ENCODE measurements at places on chromosomes 16 and 17. TPM values are rescaled to one million over a fixed set of nuclear protein-coding genes. Genes with fewer than 3 reads are reported as not detected.

GRCh38 chr16:27670071-27670810 lies 120.3 kb downstream of the KATNIP start:
- DNase-seq, result no peak

- peak; percentile 24 for DNase-seq
These were observed 100.8 kb downstream of the ABCC12 start for GRCh38 chr16:48054881-48055601.

DNA sequence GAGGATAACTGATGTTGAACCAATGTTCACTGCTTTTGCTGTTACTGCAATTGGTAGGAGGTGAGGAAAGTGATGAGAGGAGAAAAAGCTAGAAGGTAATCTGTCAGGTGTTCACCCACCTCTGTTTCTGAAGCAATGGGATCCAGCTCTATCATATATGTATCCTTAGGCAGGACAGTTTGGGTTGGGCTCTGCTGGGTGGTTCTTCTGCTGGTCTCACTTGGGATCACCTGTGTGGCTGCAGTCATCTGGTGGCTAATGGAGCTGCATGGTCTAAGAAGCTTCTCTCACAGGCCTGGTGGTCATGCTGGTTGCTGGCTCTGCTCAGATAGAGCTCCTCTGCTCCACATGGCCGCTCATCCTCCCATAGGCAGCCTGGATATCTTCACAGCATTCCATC lies 40.2 kb upstream of the ZCCHC14 start:
- no peak for DNase-seq

DNA sequence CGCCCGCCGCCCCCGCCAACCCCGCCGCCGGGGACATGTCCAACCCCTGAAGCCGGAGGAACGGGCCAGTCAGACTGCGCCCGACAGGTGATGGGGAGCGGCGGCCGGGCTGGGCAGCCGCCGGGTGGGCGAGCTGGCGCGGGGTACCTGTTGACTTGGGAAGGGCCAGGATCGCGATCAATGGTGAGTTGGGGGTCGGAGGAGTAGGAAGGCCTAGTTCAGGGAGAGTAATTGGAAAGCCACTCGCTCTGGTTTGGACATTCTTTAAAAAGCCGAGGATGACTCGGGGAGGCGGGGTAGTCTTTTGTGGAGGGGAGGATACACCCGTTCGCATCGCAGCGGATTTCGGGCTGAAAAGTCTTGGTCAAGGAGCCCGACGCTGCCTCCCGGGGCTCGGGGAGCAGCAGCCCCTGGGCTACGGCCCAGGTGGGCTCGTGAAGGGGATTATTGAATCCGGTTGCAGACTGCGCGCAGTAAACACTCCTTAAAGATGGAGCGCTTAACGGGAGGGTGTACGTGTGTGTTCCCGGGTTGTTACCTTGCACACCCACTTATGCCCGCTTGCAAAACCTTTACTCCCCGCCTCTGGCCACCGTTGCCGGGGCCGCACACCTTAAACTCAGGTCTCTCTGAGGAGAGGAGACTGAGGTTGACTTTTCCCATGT lies 123.8 kb downstream of the GOSR1 start:
- no peak for DNase-seq

- DNase-seq, result no peak
These were observed 13.1 kb downstream of the SPATA33 start for GRCh38 chr16:89670496-89671431.

DNA sequence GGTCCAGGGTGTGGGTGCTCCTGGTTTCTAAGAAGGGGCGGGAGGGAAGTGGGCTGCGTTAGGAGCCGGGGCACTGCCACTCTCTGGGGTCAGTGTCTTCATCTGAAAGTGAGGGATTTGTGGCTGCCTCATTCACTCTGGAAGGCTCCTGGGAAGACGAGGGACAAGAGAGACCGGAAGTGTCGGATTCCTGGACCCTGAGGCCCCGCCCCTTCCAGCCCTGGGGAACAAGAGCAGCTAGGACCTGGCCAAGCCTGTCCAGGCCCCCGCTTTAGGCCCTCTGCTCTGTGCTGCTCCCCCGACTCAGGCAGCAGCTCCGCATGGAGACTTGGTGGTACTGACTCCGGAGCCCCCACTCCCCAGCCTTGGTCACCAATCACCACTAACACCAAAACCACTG lies 6.5 kb downstream of the LGALS3BP start:
- DNase-seq, result no peak

DNA sequence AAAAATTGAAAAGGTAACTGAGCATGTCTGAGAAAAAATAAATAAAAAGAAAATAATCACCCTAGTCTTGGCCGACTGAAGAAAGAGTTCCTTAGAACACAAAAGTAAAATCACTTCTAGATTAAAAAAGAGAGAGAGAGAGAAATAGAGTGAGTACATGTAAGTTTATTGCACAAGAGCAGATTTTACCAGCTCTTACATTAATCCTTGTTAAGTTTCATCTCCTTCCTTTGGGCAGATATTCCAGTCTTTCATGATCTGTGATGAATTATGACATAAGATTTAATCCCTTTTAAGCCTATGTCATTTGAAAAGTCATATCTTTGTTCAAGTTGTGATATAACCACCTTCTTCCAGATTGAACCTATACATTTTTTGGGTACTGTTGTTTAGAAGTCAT lies 54.8 kb downstream of the NFAT5 start:
- DNase-seq, result no peak

DNA sequence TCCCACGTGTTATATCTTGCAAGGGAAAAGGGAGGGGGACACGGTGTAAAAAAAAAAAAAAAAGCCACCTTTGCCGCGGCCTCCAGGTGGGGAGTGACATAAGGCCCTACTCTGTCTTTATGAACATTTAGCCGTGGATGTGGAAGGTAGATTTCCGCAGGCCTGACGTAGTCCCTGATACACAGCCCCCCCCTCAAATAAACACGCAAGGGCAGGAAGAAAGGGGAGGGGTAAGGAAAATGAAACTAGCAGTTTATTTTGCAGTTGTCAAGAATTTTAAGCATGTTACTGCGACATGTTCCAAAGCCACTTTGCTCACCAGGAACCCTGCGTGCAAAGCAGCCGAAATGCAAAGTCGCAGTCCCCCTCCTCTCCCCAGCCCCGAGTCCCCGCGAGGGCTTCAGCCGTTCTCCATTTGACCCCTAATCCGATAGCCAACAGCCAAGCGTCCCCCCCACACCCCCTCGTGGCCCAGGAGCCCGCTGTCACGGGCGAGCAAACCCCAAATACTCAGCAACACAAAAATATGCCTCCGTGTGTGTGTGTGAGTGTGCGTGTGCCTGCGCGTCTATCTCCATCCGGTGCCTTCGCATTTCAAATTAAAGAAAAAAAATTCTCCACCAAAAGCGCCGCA lies 1.2 kb downstream of the CBX4 start:
- DNase-seq, result no peak

GRCh38 chr17:66920435-66920834 lies 44.1 kb upstream of the CACNG4 start:
- no peak for DNase-seq

DNA sequence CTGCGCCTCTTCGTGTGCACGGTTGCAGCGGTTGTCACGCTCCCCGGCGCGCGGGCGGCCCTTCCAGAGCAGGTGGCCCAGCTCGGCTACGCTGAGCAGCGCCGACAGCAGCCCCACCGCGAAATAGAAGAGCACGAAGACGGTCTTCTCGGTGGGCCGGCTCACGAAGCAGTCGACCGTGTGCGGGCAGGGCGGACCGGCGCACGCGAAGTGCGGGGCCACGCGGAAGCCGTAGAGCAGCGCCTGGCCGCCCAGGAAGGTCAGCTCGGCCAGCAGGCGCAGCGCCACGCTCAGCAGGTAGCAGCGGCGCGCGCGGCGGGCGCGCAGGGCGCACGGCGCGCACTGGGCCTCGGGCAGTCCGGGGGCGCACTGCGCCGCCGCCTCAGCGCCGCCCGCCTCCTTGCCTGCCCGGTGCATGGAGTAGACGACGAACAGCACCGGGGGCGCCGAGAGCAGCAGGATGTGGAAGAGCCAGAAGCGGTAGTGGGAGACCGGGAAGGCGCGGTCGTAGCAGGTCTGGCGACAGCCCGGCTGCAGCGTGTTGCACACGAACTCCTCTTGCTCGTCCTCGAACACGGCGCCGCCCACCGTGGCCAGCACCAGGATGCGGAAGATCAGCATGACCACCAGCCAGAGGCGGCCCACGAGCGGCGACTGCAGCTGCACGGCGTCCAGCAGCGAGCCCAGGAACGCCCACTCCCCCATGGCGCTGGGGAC lies 1.3 kb downstream of the GJD3 start:
- no peak for DNase-seq

- peak; percentile 94 for DNase-seq
These were observed at the start of gene USP36 for GRCh38 chr17:78840780-78841611. Gene USP36, minus strand, starts transcription at chr17:78840814. Its CDS starts 4,451 bp downstream, at chr17:78836363.

DNA sequence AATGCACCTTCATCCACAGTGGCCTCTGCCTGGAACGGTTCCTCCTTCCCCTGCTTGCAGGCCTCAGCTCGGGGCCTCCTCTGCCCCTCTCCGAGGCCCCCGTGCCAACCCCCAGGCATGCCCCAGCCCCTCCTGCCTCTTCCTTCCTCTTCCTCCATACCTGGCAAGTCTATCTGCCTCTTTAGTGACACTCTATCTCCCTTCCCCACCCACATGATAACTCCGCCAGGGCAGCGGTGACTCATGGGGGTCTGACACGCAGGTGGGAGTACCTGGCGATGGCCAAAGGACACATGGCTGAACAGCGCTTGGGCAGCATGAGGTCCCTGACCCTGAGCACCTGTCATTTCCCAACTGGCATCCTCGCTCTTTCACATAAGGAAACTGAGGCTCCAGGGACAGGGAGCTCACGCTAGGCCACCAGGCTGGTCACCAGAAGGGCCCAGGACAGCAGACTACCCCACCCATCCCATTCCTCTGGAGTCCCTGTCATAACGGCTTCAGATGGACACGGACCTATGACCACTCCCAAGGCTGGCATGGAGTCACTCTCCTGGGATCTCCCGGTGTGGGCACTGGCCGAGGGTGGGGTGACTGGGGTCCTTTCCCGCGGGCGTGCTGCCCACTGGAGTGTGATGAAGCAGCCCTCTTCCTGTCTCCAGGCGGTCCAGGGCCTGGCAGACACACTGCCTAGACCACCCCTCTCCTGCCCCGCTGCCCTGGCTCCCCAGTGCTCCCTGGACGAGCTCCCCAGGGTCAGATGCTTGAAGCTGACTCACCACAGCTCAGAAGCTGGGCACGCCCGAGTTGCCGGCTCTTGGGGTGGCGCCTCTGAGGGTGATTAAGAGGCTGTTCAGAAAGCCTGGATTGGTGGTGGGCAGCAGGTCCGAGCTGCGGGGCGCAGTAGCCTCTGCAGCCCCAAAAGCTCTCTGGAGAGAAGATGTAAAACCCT lies 100.6 kb downstream of the ENGASE start:
- no peak for DNase-seq

- no peak for DNase-seq
These were observed 16.6 kb upstream of the CBX8 start for GRCh38 chr17:79813297-79814126.

Gene RHBDL3
- total RNA-seq, result 3.2 TPM

Gene MAPT
- 0.59 TPM for total RNA-seq

Gene SPEM3
- not detected for total RNA-seq

Gene ADAD2
- total RNA-seq, result not detected

Gene C17orf78
- not detected for total RNA-seq

Data from Panc1 (cell line).